ENCODE measurements at places on chromosomes 4 and X.

GRCh38 chr4:4631150-4631549, 89.3 kb upstream of the STX18 start:
- DNase-seq = no peak

GRCh38 chr4:99610605-99611175, 36.1 kb downstream of the MTTP start:
- DNase-seq = no peak

GRCh38 chrX:13498238-13498637, 71.2 kb upstream of the EGFL6 start:
- no peak for DNase-seq

GRCh38 chr4:152310257-152310656, 225.6 kb downstream of the FBXW7 start:
- no peak for DNase-seq

DNA sequence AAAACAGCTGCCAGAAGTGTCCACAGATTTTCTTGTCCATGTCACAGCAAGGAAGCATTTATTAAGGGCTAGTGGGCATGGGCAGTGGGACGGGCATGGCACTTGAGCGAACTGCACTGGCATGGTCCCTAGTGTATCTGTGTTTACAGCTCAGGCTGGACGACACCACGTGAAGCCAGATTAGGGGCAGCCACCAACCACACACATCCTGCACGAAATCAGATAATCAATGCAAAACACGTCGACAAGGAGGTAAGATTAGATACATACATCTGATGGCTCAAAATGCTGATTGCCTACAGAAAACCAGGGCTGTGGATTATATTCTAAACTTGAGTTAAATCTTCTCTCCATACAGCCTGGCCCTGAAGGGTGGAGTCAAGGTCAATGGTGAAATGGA, 103.8 kb upstream of the ATP6AP2 start:
- no peak for DNase-seq

DNA sequence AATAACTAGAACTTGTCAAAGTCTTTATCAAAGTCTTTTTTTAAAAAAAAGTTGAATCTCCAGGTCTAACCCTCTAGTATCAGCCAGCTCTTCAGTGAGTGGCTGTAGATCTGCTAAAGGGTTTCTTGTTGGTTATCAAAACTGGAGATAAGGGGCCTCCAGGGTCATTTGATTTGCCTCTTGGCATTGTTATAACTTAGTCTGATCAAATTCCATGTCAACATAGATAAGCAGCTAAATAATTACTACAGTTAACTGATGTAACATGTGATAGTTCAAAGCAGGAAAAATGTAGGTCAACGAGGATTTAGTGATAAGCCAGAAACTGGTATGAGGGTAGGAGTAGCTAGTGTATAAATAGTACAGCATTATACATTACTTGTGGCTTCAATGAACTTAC, 465.1 kb downstream of the PDHA2 start:
- no peak for DNase-seq

DNA sequence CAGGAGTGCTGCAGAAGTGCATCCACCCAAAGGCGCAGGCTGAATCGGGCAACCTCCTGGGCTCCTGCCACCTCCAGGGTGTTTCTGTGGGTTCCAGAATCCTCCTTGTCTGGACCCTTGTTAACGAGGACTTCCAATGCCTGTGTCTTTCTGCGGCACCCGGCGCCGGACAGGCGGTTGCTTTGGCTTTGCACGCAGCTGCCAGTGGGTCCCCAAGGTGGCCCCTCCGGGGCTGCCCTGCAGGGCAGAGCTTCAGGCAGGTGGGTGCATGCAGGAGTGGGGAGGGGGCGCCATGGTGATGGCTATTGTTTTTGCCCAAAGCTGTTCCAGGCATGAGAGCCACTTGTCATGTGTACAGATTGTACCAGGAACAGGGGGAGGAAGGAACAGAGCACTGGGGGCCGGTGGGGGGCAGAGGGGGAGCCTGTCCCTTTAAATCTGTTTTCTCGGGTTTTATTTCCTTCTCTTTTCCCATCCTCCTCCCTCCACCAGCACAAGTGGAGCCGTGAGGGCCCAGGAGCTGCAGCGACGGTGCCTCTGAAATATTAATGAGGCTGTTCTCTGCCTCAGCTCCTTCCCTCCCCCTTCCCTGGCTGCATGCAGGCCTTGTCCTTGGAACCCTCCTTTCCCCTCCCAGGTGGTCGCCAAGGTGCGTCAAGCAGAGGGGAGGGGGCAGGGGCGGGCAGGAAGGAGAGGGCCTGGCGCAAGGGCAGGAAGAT, 13.1 kb downstream of the ATP2B3 start:
- no peak for DNase-seq

GRCh38 chr4:145734576-145735346, 54.8 kb downstream of the C4orf51 start:
- no peak for DNase-seq

DNA sequence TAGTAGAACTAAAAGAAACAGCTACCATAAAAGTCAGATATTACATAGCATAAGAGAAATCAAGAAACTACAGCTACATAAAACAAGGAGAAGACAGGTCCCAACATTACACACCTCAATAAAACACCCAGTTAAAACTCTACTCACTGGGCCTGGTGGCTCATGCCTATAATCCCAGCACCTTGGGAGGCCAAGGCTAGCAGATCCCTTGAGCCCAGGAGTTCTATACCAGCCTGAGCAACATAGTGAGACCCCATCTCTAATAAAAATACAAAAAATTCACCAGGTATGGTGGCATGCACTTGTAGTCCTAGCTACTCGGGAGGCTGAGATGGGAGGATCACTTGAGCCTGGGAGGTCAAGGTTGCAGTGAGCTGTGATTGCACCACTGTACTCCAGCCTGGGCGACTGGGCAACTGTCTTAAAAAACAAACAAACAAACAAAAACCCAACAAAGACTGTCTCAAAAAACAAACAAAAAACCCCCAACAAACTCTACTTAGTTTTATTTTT, 15.2 kb upstream of the TXLNG start:
- no peak for DNase-seq

GRCh38 chr4:153488006-153488891, 22.1 kb downstream of the TMEM131L start:
- DNase-seq = no peak

DNA sequence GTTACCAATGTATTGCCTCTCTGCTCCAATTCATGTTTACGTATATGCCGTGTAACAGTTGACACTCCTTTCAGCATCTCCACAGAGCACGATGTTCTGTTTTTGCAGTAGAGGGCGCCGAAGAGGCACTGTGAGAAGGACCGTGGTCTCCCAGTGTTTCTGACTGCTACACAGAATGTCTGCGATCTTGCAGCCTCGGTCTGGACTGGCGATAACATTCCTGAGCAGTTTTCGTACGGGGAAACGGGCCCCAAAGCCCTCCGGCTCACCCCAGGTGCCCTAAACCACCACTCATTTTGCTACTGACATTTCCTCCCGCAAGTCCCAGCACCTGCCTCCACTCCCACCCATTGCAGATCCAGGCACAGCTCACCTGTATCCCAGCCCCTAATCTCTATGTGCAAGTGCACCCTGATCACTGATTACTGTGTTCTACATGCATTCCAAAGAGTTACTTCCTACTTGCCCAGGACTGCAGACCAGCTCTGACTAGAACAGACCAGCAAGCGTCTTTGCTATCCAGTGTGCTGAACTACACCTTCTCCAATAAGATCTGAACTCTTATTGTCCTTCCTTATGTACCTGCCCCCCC, 12.4 kb upstream of the NFXL1 start:
- peak; percentile 45 for DNase-seq

- DNase-seq = no peak
Observed at GRCh38 chrX:44903107-44903506, 30.1 kb downstream of the KDM6A start.

DNA sequence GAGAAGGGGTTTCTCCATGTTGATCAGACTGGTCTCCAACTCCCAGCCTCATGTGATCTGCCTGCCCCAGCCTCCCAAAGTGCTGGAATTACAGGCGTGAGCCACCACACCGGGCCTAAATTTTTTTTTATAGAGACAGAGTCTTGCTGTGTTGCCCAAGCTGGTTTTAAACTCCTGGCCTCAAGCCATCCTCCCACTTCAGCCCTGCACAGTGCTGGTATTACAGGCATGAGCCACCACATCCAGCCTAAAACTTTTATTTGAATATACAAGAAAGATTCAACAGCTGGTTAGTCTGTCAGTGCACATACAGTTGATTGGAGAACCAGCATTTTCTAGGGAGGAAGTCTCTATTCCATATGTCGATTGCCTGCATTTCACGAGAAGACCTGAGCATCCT, 91.2 kb downstream of the LRP2BP start:
- DNase-seq = no peak

- peak; percentile 1 for DNase-seq
Observed at GRCh38 chrX:47482065-47482511, 934 bp downstream of the ZNF41 start.

DNA sequence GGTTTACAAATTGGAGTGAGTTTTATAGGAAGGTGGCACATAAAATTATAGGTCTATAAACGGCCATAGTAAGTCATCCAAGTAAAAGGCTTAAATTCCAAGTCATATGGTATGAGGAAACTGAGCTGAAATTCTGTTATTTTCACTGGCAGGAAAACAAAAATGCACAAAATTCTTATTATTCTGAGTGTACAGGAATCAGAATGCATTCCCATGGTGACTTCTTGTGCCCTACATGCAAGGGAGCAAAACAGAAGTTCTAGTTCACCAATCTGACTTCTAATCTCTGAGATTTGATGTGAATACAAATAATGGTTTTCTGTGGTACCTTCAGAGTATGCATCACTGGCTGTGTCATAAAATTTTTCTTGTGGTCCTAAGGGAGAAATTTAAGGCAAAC, 102.9 kb downstream of the CLCN4 start:
- DNase-seq = no peak

DNA sequence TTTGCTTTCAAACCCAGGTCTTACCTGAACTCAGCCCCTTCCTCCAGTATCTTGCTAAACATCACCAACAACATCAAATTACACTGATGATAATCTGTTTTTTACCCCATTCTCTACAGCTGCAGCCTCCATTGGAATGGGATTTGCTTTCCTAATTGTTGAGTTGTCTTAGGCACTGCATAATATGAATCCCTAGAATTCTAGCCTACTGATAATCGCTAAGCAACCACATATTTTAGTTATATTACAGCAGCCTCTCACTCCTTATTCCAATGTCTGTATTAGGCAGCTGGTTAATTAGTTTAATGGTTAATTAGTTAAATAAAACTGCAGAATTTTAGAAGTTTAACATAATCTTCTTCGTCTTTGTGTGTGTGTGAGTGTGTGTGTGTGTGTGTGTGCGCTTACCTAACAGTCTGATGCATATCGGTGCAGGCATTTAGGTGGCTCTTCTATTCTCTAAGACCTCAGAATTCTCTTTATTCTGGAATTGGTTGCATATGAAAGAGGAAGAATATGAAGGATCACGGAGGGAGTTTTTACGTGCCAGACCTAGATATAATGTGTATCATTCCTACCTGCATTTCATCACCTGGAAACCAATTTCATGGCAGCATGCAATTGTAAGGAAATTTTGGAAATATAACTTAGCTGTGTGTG, 5.3 kb upstream of the COMMD8 start:
- DNase-seq = no peak

Measured in hippocampal formation (tissue), 2 donors.